ENCODE measurements at places on chromosomes 5 and 9.
A peak's percentile ranks its signal among the peaks of the same experiment; 100 is the strongest.

DNA sequence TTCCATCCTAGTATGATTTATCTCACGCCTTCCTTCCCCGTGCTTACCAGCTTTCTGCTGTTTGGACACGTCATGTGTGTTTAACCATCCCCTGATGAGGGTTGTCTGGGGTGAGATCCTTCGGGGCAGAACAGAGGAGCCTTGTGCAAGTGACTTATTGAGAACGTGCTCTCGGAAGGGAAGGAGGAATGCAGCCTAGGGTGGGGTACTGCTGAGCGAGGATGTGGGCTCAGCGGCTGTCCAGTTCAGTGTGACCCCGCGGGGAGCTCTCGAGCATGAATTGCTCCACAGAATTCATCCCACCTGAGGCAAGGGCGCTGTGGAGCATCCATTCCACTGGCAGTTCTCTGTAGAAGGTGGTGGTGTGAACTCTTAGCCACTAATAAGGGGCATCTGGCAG lies 4.0 kb downstream of the MYOZ3 start:
- no peak for DNase-seq

- no peak for DNase-seq
Measured at GRCh38 chr9:36319806-36320205, 61.6 kb upstream of the GNE start.

DNA sequence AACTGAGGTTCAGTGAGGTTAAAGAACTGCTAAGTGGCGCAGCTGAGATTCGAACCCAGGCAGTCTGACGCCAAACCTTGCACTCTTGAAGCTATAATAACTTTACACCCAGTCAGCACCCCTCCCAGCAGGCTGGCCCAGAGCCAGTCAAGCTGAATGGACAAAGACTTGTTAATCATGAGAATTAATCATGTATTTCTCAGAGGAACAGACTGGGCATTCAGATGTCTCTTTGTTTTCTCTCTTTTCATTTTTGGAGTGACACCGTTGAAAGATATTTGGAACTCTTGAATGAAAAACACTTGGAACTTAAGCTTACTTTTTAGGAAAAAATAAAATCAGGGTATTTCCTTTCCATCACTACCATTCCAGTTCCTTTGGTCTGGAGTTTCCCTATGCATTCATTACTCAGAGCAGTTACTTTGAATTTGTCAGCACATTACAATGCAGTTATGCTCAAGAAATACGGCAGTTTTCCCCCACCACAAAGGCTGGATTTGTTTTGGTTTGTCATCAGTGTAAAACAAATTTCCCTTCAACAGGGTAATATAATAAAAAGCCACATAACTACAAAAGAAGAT lies 22.6 kb upstream of the MAMDC2 start:
- DNase-seq: peak; percentile 59

- DNase-seq: no peak
Measured at GRCh38 chr5:159198063-159199036, 11.0 kb downstream of the RNF145 start.

DNA sequence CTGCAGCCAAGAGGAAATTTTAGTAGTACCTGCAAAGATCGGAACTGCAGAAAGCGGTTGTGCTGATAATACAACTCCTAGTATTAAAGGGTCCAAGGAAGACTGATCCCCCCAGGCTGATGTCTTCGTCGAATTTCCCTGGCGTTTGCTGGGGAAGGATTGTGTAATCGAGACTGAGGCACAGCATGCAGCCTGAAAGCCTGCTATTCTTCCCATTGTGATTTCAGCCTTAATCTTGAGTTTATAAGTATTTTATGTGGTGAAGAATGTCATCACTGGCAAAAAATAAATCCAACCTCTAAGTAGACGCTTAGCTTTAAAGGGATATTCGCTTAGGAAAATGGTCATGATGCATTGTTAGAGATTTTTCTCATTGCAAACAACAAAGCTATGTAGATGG lies 21.3 kb upstream of the LMX1B start:
- no peak for DNase-seq

- no peak for DNase-seq
Measured at GRCh38 chr5:111463311-111463710, 49.0 kb downstream of the STARD4 start.

DNA sequence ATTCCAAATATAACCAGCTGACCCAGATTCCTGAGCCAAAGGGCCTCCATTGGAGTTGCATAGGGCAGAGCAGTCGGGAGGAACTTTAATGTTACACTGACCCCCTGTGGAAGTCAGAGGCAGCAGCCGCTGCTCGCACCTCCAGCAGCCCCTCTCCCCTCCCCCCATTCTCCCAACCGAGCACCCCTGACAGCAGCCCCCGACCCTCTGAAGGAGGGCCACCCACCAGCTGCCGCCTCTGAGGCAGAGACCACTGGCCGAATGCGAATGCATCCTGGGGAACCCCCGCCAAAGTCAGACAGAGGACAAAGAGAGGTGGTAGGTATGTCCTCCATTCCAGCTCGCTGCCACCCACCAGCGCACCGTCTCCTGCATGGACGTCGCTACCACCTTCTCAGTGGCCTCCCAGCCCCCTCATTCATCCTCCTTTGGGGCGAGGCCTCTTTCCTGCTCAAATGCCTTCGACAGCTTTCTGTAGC lies 231.0 kb downstream of the CDK5RAP2 start:
- DNase-seq: peak; percentile 71

DNA sequence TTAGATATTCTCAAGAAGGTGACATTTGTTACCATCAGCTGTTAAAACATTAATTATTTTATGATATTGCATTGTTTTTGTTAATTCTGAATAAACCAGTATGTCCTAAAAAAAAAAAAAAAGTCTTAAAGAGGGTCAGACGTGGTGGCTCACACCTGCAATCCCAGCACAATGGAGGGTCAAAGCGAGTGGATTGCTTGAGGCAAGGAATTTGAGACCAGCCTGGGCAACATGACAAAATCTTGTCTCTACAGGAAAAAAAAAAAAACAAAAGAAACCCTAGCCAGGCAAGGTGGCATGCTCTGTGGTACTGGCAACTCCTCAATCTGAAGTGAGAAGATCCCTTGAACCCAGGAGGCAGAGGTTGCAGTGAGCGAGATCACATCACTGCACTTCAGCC lies 46.8 kb downstream of the CYLC2 start:
- no peak for DNase-seq

GRCh38 chr9:115032296-115032695 lies 85.7 kb downstream of the TNC start:
- DNase-seq: no peak

DNA sequence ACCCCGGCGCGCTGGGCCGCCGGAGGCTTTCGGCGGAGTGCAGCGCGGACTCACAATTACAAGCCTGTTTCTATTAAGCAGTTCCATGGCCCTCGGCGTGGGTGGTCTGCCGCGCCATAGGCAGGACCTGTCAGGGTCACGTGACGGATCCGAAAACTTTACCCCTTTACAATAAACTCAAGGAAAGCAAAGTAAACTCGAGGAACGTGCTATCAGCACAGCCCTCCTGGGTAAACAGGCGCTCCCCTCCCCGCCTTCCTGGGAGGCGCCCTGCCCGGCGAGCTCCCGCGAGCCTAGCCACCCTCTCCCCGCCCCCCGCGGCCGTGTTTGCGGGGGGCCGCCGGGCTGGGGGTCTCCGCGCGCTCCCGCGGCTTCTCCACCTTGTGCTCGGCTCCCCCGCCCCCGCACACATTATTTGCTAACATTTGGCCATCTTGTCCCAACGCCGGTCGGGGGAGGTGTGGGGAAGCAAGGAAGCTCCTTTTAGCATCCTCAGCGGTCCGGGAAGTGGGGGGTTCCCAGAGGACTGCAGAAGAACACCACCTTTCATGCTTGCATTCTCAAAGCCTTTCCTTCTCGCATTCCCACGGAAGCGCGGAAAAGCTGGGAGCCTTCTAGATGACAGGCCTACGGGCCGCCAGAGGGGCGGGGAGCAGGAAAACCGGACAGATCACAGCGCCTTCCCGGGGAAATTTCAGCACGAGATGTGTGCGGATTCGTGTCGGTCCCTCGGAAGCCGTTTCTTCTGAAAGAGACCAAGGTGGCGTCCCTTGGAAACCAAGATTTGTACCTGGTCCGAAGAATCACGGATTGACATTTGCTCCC lies at the start of gene PTCH1:
Gene PTCH1 (minus strand): TSS at position 238 of the 825 bp plus-strand sequence.
- no peak for DNase-seq

DNA sequence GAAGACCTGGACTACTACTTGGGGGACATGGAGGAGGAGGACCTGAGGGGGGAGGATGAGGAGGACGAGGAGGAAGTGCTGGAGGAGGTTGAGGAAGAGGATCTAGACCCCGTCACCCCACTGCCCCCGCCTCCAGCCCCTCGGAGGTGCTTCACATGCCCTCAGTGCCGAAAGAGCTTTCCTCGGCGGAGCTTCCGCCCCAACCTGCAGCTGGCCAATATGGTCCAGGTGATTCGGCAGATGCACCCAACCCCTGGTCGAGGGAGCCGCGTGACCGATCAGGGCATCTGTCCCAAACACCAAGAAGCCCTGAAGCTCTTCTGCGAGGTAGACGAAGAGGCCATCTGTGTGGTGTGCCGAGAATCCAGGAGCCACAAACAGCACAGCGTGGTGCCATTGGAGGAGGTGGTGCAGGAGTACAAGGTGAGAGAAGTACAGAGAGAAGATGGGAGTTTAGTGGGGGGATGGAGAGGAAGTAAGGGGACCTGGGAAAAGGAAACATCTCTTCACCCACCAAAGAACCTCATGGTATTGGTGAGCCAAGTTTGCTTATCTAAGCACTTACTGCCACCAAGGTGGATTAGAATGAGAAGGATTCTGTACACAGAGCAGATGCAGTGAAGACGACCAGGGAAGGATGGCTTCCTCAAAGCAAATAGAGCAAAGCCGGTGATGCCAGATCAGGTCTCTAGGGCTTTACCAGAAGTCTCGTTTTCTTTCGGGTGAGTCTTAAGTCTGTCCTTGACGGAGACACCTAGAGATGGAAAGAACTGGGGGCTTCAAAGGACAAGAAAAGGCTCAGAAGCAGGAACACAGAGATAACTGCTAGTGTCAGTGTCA lies 1.5 kb downstream of the TRIM41 start:
- DNase-seq: no peak

DNA sequence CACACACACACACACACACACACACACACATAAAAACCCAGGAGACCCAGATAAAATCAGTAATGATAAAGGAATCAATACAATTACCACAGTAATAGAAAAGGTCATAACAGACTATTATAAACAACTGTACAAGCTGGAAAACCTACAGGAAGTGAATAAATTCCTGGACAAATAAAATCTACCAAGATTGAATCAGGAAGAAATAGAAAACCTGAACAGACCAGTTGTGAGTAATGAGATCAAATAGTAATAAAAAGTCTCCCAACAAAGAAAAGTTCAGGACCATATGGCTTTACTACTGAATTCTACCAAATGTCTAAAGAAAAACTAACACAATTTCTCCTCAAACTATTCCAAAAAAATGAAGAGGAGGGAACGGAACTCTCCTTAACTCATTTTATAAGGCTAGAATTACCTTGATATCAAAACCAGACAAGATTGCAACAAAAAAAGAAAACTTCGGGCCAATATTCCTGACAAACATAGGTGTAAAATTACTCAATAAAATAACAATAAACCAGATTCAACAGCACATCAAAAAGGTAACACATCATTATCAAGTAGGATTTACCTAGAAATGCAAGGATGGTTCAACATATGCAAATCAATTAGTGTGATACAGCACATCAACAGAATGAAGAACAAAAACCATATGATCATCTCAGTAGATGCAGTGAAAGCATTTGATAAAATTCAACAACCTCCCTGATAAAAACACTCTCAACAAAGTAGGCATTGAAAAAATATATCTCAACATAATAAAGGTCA lies 325.2 kb upstream of the POU5F2 start:
- no peak for DNase-seq
